Stimulated activated CD8-positive, alpha-beta memory T cell treated with anti-CD3 and anti-CD28 coated beads, Interleukin-12 subunit alpha, Interleukin-12 subunit beta, amount 100 ng/mL, for 1 hour (primary cell): ENCODE measurements at places on chromosomes 2 and 18.

- no peak for DNase-seq
Measured at GRCh38 chr18:60082790-60083189, 183.0 kb downstream of the PMAIP1 start.

GRCh38 chr2:129741623-129742022 lies 237.8 kb upstream of the RAB6C start:
- DNase-seq, result no peak

DNA sequence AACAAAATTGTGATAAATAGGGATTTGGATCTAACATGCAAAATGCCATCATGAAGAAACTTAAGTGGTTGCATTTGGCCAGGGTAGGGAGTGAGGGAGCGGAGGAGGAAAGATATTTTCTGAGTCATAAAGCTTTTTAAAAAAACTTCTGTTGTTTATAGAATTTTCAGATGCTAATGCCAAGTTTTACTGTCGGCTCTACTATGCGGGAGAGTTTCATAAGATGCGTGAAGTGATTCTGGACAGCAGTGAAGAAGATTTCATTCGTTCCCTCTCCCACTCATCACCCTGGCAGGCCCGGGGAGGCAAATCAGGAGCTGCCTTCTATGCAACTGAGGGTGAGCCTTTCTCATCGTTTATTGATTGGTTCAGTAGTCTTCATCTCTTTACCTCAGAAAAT lies 56.0 kb upstream of the PTH2R start:
- no peak for DNase-seq

- DNase-seq, result no peak
Measured at GRCh38 chr18:79587779-79588635, 91.6 kb upstream of the CTDP1 start.

DNA sequence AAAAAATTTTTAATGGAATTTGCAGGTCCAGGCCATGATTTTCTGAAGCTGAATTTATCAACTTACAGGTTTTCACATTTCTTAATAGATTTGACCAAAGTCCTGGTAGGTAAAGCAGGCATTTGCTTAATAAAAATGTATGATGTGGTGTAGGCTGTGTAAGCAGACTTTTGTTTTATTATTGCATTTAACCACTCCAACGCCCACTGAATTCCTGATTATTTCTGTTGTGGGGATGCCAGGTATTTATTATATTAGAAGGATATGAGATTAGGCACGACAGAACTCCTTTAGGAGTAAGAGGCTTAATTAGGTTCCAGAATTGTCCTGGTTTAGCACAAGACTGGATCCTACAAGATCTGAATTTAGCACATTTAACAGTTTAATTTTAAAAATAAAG lies 111.1 kb downstream of the ADCYAP1 start:
- no peak for DNase-seq

GRCh38 chr2:219906114-219907010 lies 278.9 kb downstream of the SLC4A3 start:
- DNase-seq, result no peak

DNA sequence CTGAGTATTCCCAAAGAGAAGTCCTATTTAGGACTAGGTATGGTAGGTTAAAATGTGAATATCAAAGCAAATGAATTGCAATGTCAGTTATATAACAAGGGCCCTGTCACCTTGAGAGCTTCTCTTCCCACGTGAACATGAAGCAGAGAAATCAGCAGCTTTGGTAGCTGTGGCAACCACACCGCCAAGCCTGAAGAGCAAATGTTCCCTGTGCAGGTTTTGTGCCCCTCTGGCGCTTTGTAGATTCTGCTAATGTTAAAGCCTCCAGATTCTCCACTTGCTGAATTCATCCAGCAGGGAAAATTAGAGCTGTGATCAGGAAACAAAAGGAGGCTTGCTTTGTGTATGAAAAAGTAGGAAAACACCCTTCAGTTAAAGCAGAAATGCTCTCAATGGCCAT lies 322.6 kb downstream of the RBM43 start:
- no peak for DNase-seq

- peak; percentile 3 for DNase-seq
Measured at GRCh38 chr2:239944694-239945551, 80.2 kb downstream of the NDUFA10 start.

DNA sequence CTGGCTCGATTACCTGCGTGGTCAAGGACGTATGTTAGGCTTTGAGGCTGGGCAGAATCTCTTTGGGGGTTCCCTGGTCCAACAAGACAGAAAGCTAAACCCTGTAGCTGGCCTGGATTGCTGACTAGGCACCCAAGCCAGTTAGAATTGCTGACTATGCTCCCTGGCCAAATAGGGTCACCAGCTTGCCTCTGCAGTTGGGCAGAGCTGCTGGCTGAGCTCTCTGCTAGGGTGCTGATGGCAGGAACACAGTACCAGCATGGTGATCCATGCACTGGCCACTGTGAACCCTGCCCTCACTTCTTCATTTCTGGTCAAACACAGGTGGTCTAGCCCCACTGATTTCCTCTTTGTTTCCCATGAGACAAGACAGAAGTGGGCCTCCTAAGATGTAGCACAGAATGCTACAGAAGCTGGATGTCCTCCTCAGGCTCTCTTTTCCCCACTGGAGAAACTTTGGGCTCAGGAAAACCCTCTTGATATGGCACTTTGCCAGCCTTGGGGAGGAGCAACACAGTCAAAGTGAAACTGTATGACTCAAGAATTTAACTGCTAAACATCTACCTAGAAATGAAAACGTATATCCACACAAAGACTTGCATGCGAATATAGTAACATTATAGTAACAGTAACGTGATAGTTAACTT lies 20.8 kb downstream of the SP140L start:
- no peak for DNase-seq

- DNase-seq, result no peak
Measured at GRCh38 chr18:37539236-37539635, 26.4 kb downstream of the CELF4 start.

- DNase-seq, result no peak
Measured at GRCh38 chr2:54191361-54192135, 64.5 kb downstream of the TSPYL6 start.

DNA sequence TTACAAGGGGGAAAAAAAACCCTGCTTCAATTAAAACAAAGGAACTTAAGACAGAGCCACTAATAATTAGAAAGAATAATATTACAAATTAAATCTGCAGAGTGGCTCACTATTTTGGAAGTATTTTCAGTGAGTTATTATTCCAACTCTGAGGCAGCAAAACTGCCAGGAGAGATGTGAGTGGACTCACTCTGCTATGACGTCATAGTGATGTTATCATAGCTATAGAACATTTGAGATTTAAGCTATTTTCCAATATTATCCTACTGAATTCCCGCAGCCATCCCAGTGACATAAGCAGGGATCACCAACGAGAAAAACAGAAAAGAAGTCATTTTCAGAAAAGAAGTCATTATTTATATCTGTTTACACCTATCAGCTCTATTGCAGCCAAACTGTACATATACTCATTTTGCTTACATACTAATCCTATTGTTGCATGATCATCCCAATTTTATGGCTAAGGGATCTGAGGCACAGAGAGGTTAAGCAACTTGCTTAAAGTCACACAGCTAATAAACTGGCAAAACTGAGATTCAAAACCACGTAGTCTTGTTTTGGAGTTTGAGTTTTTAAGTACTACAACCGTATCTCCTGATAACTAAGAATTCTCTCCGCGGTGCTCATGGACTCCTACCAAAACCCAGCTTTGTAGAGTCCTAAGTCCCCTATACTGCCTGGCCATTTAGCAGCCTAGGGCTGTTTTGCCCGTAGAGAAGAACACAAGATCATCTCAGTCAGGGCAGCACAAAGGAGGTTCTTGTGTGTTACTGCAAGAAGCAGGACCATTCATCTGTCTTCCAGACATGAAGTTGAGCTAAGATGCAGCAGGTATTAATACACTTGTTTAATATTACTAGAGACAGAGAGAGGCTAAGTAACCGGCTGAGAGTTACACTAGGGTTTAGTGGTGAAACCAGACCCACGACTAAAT lies 299.8 kb downstream of the TCF4 start:
- no peak for DNase-seq

- DNase-seq, result no peak
Measured at GRCh38 chr2:101987832-101988231, 3.9 kb upstream of the IL1R2 start.

DNA sequence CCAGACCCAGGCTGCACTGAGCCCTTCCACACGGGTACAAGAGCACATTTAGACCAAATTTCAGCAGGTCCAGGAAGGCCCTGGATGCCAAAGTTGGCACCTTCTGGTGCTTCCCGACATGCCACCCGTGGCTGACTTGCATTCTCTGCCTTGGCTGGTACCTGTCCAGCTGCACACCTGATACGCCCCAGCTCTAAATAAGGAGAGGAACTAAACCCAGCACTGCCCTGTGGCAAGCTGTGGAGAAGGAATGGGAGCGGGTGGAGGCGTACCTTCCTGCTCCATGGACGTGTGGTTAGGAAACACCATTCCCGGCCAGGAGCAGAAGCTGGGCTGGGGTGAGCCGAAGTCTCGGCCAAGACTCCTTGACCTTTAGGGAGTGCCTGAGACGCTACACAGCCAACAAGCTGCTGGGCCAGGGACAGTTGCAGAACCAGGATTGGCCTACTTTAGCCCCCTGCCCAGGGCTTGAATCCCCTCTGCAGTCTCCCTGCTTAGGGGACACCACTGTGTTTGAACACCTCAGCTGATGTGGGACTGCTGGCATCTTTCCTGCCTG lies 86.5 kb upstream of the TAF1B start:
- DNase-seq, result no peak

- no peak for DNase-seq
Measured at GRCh38 chr2:199207011-199207410, 250.7 kb downstream of the SATB2 start.

DNA sequence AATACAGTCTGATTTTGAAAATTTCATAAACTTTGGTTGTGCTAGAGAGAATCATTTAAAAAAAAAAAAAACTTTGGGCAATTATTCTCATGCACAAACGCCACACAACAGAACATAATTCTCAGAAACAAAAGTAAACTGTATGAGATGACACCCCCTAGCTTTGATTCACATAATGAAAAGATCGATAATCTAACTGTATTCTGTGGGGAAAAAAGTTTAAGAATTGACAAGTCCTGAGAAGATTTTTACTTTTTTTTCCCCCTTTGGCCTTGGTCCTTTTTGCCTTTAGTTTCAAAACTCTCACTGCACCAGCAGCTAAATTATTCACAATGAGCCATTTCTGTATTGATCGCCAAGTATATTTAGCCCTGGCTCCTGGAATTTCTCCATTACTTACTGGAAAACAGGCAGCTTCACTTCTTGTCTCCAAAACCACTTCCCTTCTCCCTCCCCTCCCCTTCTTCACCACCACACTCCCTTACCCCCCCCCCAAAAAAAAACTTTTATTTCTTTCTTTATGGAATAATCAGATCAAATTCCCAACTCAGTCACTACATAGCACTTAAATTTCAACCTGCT lies 2.0 kb downstream of the IKZF2 start:
- DNase-seq, result no peak

DNA sequence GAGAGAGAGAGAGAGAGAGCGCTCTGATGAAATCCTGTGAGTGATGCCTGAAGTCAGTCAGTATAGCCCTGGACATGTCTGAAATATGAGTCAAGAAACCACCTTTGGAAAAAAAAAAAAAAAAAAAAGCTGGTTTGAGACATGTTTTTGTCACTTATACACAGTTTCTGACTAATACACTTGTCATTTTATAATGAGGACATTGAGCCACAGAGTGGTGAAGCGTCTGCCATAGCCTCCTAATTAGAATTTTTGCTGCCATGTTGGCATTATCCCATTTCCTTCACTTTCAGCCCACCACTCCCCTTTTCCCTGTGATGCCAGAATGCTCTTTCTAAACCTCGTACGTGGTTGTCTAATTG lies 15.7 kb upstream of the MYO3B start:
- no peak for DNase-seq

DNA sequence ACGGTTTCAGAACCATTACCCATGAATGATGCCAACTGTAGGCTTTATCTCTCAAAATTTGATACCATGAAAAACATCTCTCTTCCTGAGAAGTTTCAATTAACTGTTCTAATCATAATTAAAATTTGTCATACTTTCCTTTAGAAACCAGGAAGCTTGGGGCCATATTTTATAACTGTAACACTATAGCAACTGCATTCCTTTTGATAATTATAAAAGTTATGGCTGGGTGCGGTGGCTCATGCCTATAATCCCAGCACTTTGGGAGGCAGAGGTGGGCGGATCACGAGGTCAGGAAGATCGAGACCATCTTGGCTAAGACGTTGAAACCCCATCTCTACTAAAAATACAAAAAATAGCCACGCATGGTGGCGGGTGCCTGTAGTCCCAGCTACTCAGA lies 70.6 kb downstream of the DNAH7 start:
- no peak for DNase-seq

DNA sequence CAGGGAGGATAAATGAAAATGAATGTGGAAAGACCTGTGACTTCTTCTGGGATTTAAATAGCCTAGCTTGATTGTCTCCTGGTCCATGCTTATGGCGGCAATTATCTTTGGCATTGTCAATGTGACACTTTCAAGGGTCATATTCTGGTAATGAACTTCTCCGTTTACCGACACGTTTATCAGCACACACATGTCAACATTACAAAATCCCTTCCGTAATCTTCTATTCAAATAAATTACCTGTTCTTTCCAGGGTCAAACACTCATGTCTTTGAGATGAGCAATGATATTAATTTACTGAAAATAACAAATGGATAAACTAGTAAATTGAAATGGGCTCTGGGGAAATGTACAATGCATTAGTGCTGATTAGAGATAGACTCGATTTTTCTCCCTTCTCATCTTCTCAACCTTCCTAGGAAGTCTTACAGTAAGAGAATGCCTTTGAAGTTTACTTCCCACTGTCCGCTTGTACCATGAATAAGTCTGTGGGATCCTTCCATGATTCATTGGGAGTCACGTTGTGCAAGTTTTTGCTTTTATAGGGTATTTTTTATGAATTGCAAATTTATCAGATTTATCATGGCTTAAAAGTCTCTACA lies 646.3 kb upstream of the LRATD1 start:
- DNase-seq, result no peak

- DNase-seq, result no peak
Measured at GRCh38 chr2:109384308-109385271, 229.2 kb downstream of the SEPTIN10 start.

- no peak for DNase-seq
Measured at GRCh38 chr18:23493654-23494053, 9.7 kb upstream of the RMC1 start.

DNA sequence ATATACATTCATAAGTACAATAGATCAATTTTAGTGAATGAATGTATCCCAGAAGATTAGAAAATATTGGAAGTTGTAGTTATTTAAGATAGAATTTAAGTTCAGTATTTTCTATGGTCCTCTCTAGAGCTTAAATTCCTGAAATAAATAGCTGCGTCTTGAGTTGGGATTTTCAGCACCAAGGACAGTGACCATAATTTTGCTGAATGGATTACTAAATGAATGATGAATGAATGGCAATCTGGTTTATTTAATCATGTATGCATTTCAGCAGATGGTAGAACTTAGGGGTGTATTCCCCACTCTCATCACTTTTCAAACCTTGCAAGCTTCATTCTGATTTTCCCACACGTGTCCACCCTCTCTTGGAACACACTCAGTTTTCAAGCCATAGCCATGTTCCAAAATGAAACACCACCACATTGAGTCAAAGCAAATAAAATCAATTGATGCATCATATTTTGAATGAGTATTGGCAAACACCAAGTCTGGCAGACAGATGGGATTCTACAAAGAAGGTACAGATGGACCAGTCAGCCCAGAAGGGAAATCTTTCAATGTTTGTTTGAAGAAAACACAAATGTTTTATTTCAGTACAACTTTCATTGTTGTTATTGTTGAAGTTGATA lies 362.2 kb upstream of the NXPH2 start:
- DNase-seq, result no peak

GRCh38 chr2:198659096-198659870 lies 798.5 kb downstream of the SATB2 start:
- no peak for DNase-seq

- peak; percentile 35 for DNase-seq
Measured at GRCh38 chr2:174577967-174578589, 19.5 kb downstream of the WIPF1 start.
